NCI-H187 treated with DMSO at 0.1 percent for 48 hours (cell line): ENCODE measurements at places on chromosomes 16 and 17.

DNA sequence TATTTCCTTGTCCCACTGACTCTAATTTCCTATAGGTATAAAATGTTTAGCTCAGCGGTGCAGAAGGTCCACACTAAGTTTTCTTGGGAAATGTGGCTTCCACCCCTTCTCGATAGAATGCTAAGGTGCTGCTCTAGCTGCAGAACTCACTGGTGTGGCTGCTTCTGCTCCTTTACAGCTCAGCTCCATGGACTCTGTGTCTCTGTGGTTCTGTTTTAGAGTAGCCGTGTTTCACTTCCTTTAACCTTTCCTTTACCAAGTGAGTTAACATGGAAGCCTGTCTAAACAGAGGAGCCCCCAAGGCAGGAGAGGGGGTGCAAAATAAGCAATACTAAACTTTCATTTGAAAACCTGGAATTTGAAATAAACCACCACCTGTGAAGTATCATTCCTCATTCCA lies 65.3 kb downstream of the SPECC1 start:
- DNase-seq = no peak

GRCh38 chr16:3986235-3986544 lies 105.7 kb upstream of the CREBBP start:
- no peak for DNase-seq

GRCh38 chr16:30063893-30064728 lies 1.4 kb upstream of the ALDOA start:
- no peak for DNase-seq

- DNase-seq = peak; percentile 83
These were observed 19.3 kb downstream of the ANKFN1 start for GRCh38 chr17:56172517-56172982.

GRCh38 chr17:32520104-32520701 lies 33.4 kb downstream of the CDK5R1 start:
- DNase-seq = no peak

- DNase-seq = no peak
These were observed 29.2 kb downstream of the KANSL1 start for GRCh38 chr17:46163929-46164594.

GRCh38 chr16:78896280-78896679 lies 704.3 kb downstream of the MAF start:
- no peak for DNase-seq

- DNase-seq = no peak
These were observed 29.3 kb downstream of the TLE7 start for GRCh38 chr16:71412270-71413160.

- no peak for DNase-seq
These were observed 2.8 kb downstream of the UBTF start for GRCh38 chr17:44216694-44217093.

DNA sequence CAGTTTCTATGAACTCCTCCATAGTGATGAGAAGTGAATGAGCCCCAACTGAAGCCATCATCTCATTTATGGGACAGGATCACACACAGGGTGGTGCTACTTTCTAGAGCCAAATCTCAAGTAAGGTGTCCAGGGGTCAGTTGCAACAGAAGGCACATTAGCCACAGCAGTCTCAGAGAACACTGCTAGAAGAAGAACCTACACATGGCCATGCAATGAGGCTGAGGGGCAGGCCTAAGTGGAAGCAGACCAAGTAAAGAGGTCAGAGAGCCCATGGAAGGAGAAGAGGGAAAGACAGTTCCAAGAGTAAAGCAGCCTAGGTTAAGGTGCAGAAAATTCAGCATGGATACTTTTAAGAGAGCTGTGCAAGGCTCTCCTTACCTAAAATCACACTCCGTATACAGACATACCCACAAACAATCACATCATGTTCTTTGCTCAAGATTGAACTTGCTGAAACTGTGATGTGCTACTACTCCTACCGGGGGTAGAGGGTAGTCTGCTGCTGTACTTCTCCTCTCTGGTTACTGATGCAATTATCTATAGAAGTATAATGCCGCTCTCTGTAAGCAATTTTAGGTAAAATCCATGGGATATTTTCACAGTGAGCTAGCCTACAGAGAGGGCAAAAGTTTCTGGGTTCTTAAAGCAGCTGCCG lies 1.7 kb downstream of the ABCA8 start:
- DNase-seq = no peak

DNA sequence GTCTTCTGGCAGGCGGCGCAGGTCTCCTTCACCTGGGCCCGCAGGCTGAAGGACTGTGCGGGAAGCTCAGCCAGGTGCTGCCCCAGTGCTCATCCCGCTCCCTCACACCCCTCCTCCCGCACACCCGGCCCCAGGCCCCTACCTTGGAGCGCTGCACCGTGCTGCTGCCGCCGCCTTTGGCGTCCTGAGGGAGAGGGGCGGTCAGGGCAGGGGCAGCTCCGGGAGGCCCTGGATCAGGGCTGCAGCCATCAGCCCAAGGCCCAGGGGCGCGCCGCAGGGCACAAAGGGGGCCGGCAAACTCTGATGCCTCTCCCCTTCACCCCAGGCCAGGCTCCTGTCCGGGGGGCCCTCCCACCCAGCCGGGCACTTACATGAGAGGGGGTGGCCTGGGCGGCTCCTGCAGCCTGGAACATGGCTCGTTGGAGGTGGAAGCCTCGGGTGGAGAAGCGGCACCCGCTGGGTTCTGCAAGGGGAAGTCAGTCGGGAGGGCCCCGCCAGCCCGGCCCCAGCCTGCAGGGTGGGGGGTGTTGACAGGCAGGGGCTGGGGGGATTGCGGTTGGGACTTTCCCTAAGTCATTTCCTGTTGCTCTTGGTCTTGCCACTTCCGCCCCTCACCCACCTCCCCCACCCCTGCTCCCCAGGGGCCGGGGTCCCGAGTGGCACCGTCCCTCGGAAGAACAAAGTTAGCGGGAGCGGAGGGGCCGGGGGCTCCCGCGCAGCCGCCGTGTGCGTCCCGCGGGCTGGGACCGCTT lies 863 bp downstream of the LIMD2 start:
- DNase-seq = no peak

DNA sequence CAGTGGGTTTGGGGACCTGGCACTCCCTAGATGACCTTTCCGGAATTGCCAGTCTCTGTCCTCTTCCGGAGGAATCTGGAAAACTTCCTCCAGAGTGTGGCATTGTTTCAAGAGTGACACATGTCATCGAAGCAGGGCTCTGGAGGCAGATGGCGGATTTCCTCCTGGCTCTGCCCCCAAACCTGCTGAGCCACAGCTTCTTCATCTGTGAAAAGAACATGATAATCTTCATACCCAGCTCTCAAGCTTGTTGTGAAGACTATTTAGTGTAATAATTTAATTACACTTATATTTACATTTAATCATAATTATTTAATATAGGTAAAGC lies 19.7 kb upstream of the TEX2 start:
- no peak for DNase-seq

DNA sequence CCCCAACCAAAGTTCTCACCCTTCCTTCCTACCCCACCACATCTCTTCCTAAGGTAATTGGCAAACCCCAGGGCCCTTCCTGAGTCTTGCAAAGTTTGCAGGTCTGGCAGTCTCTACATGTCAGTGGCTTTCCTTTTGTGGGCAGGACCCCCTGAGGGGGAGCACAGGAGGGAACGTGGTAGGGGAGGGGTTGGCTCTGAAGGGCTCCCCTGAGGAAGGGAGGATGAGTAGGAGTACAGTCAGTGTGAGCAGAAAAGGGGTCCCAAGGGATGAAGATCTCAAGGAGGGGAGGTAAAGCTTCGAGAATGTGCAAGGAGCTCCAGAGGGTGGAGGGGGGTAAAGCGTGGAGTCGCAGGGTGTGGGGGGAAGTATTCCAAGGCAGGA lies 206.9 kb downstream of the RAB11FIP4 start:
- no peak for DNase-seq

DNA sequence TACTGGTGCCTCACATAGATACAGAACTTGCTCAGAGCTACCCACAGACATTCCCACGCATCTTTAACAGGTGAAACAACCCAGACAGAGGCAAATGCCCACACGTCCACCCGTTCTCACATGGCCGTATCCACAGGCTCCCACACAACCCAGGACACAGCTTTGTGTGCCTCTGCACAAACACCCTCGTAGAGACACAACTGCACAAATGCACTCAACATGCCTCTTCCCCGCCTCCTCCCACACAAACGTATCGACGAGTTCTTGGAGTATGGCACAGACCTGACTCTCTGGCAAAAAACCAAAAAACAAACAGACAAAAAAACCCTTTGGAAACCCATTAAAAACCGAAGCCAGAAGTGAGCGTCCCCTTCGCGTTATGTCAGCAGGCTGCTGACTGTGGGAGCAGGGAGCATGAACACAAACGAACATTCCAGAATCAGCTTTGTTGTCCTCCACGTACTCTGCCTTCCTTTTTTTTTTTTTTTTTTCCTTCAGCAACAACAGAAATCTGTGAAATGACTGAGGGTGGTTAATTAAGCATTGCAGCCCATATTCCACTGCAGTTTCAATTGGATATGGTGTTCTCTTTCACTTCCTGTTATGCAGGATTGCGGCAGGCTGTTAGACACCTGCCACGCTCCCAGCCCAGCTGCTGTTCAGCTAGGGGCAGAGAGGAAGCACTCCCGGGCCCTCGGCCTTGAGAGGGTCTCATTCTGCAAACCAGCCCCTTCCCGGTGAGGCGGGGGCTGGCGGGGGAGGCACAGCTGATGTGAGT lies 313.7 kb downstream of the MAF start:
- peak; percentile 42 for DNase-seq

GRCh38 chr17:10328971-10329923 lies 43.6 kb downstream of the MYH13 start:
- no peak for DNase-seq

GRCh38 chr17:19656851-19657581 lies 8.5 kb downstream of the ALDH3A2 start:
- no peak for DNase-seq
